ENCODE measurements at places on chromosomes 7 and 10.

DNA sequence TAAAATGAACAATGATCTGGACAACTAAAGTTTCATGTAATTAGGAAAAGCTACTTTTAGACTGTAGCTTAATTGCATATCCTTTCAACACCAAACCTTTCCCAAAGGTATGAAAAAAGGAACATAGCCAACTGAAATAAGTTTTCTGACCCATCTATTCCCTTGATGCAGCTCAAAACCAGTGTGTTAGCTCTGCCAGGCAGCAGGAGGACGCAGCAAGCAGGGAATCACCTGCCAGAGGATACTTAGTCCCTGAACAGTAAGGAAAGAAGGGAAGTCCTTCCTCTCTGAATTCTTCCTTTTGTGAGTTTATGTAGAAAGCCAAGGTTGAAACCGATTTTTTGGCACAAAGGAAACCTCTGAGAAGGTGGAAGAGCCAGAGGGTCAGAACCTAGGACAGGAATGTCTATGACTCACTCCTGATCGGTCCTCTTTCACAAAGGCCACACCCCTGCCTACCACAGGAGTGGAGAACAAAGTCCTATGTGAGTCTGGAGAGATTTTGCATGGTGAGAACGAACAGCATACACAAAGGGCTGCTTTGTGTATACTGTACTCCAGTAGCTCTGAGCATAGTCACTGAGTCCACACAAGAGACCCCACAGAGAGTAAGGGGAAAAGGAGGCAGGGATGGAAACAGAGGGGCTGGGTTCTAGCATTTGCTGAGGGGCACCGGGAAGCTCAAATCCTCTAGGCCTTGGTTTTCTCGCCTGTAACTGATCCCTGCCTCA, 68.8 kb upstream of the GSDME start:
- no peak for DNase-seq

DNA sequence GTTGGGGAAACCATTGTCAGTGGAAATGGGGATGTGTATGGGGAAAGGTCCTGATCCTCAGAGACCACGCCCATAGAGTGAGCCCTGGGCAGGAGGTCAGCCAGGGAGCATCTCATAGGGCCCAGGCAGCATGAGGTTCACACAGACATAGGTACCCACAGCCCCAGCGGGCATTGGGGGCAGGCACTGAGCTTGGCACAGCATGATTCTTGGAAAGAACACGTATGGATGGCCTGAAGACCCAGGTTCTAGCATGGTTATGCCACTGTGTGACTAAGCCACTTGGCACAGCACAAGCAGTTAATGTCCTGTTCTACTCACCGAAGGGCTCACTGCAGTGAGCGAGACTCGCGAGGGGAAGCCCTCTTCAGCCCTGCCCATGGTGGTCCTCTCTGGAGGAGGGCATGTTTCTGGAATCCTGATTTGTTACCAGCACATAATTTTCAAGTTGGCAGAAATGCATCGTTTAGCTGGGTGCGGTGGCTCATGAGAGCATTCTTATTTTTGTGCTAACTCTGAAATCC, 125.2 kb downstream of the UBE2H start:
- DNase-seq, result no peak

DNA sequence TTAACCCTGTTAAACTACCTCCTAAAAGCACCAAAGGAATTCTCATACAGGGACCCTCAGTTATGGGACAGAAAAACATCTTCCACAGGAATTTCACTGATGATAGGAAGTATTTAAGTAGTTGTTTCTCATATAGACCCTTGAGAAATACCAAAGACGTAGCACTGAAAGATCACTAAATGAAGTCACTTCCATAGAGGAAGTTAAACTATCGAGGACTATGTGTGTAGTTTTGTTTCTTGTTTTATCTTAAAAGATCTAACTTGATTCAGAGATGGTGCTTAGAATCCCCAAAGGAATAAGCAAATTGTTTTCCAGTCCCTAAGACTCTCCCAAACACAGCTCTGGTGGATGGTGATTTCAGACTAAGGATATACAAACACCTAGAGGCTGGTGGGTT, 94.8 kb upstream of the AFAP1L2 start:
- DNase-seq, result no peak

GRCh38 chr7:17709599-17709998, 230.7 kb downstream of the SNX13 start:
- no peak for DNase-seq

DNA sequence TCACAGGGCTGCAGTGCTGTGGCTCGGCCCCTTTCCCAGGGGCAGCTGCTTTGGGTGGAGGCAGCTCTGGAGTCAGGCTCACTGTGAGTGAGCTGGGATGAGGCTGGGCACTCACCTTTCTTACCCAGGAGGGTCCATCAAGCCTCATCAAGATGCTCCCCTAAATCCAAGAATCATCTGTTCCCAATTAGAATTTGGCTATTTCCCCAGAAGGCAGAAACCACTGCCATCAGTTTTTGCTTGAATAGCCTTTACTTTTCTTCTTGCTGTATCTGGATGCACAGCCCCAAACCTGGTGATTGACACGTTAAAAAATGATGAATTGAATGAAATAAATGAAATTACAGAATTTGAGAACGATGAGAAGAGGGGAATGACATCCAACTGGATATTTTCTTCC, 74.3 kb upstream of the LYZL1 start:
- DNase-seq, result no peak
